Stimulated activated CD4-positive, alpha-beta T cell treated with anti-CD3 and anti-CD28 coated beads, Interleukin-1b, Interleukin-23, amount 100 ng/mL, for 48 hours (primary cell): ENCODE measurements at places on chromosomes 16 and 17.

GRCh38 chr16:46757339-46758050 is 9.4 kb upstream of the MYLK3 start:
- DNase-seq, result no peak

GRCh38 chr17:48997827-48998586 is 822 bp downstream of the IGF2BP1 start:
- no peak for DNase-seq

GRCh38 chr16:3774156-3774767 is 56.9 kb upstream of the TRAP1 start:
- no peak for DNase-seq

DNA sequence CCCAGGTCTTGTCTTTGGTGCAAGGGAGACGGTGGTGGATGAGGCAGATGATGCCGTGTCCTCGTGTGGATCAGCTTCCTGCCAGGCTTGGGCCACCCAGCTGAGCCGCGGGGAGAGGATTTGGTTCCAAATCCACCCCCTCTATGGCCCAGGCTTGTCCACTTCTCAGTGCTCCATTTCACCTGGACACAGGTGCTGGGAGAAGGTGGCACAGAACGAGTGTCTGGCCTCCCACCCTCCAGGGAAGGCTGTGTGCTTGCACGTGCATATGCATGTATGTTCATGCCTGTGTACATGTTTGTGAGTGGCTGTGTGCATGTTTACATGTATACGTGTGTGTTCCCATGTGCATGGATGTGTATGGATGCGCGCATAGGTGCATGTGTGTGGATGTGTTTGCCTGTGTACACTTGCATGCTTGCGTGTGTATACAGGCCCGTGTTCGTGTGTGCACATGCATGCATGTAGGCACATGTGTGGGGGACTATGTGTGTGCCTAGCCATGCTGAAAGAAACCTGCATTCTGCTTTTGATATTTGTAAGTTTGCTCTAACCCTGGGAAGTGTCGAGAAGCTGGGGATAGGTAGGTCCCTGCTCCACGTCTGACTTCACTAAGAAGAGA is 196.3 kb downstream of the IRF8 start:
- no peak for DNase-seq

DNA sequence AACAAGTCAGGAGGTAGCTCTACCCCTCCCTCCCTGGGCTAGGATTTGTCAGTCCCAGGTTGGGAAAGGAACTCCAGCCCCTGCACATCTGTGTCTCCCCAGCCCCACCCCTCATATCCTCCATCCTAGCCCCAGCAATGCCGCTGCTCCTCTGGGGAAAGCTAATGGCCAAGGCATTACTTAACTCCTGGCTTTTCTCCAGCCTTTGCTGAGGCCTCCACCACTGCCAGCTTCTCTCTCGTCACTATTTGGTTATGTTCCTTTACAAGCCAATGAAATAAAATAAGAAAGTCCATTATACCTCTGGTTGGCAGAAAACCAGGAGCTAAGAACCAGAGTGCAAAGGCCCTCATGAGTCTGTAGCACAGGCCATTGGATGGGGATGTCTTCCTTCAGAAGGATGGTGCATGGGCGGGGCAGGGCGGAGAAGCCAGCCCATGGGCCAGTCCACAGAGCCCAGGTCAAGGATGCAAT is 171.0 kb downstream of the CCDC182 start:
- DNase-seq, result no peak

GRCh38 chr16:48583075-48584065 is 26.6 kb downstream of the N4BP1 start:
- no peak for DNase-seq

DNA sequence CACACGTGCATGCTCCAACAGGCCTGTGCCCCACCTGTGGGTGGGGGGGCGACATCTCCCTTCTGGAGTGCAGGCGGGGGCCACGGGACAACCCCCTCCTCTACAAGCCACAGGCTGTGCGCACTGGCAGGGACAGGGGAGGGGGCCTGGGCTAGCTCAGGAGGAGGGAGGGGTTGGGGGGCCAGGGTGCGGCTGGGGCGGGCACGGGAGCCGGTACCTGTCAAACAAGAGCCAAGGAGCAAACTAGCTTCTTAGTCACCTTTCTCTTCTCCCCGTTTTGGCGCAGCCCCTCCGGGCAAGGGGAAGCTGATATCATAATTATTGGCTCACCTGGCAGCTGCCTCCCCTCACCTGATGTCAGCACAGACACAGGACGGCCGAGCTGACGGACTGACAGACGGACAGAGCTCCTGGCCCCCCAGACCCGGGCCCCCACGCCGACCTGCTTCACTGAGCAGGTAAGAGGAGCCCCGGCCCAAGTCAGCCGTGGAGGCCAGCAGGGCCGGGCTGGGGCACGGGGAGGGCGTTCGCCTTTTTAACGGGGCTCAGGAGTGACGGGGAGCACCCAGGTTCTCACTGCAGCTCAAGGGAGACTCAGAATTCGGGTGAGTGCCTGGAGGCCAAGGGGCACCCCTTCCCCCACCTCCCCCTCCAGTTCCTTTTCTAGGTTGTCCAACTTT is at the start of gene FOXN1:
Gene FOXN1 (plus strand): TSS at position 363 of the 680 bp plus-strand sequence. CDS start 17,622 bp downstream, outside the sequence.
- DNase-seq, result no peak

DNA sequence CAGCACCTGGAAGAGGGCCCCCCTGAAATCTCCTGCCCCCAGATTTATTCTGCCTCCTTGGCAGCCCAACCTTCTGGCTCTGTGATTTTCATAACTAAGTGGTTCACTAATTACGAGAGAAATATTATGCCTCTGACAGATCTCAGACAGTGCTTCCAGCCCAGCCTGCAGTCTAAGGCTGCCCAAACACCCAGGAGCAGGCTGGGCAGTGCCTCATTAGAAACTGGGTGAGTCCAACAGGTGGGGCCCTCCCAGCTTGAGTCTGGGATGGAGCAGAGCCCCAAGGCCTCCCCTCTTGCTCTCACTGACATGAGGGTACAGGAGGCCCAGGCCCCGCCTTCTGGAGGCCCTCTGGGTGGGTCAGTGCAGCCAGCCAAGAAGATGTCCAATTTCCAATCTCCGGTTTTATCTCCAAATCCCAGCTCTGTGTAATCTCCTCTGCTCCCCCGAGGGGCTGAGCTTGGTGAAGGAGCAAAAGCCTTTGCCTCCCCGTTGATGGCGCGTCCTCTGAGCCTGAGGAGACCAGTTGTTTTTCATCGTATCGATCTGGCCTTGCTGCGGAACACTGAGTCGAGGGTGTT is 20.1 kb upstream of the ABCC3 start:
- no peak for DNase-seq

GRCh38 chr17:29342158-29342765 is 47.9 kb upstream of the TAOK1 start:
- no peak for DNase-seq

DNA sequence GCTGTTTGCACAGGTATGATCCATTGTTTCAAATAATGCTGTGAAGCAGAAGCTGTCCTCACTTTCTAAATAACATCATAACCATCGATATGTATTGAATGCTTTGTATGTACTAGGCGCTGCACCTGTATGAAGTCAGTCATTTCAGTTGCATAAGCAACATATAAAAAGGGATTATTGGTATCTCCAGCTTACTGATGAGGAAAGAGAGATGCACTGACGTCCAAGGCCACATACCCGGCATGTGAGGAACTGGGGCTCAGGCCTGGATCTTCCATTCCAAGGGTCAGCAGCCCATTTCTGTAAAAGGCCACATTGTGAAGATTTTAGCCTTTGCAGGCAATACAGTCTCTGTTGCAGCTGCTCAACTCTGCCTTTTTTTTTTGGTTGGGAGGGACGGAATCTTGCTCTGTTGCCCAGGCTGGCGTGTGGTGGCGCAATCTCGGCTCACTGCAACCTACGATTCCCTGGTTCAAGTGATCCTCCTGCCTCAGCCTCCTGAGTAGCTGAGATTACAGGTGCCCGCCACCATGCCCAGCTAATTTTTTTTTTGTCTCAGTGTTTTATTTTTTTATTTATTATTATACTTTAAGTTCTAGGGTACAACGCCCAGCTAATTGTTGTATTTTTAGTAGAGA is 244.7 kb downstream of the MRTFB start:
- no peak for DNase-seq

DNA sequence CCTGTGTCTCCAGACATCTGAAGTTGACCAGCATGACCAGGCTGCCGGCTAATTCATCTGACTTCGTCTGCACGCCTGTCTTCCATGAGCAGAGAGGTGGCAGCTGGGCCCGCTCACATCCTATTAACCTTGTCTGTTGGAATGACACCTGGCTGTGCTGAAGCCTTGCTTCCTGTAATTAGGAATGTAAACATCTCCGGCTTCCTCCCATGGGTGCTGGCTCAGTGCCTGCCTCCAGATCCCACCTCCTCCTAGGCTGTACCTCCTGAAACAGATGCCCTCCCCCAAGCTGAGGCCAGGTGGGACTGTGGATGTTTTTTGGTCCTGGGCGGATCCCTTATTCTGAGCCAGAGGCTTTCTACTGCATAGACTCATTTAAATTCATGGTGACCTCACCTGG is 296.3 kb downstream of the HS3ST4 start:
- DNase-seq, result no peak

GRCh38 chr17:37535906-37536305 is 46.2 kb downstream of the DUSP14 start:
- DNase-seq, result no peak

GRCh38 chr17:292016-292415 is 60.6 kb downstream of the RPH3AL start:
- DNase-seq, result no peak

- DNase-seq, result no peak
Measured at GRCh38 chr16:29729116-29729521, 16.7 kb downstream of the C16orf54 start.

- DNase-seq, result no peak
Measured at GRCh38 chr16:81544700-81545271, 100.2 kb downstream of the CMIP start.

GRCh38 chr17:27577121-27577761 is 53.7 kb upstream of the LGALS9 start:
- DNase-seq, result no peak

DNA sequence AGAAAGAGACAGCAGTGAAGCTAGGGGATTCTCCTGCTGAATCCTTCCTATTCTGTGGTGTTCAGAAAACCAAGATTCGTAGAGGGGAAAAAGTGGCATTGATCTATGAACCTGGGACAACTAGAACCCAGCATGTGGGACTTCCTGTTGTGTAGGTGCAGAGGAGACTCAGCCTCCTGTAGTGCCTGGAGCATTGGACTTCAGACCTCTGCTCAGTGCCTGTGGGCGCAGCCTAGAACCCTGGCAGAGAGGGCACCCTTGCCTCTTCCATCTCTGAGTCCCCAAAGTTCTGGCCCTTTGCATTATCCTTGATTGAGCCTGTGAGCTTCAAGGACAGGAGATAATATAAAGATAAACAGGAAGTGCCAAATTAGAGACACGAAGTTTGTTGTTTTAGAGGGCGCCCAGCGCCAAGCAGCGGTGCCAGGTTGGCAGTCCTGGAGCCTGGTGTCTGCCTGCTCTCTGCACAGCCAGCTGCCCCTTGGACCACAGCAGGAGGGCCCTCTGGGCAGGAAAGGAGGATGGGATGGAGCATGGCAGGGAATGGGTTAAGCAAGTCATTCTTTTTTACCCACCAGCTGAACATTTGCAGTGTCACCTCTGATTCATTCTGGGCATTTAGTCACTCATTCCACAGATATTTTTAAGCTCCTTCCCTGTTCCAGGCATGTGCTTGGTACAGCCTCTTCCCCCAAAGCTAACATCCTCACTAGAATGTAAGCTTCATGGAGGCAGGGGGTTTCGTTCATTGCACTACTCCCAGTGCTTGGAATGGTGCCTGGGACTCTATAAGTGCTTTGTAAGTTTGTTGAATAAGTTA is 11.9 kb upstream of the SP6 start:
- no peak for DNase-seq

DNA sequence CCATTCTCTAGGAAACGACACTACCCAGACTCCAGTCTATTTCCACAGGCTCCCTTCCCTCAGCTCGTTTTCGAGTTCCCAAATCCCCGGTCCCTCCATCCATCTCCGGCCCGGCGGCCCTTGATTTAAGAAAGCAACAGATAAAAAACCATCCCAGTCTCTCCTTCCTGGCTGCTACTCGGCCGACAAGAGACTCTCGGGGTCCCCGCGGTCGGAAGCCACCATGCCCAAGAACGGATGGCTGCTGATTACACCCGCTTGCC is 182 bp downstream of the RPL26 start:
- no peak for DNase-seq

DNA sequence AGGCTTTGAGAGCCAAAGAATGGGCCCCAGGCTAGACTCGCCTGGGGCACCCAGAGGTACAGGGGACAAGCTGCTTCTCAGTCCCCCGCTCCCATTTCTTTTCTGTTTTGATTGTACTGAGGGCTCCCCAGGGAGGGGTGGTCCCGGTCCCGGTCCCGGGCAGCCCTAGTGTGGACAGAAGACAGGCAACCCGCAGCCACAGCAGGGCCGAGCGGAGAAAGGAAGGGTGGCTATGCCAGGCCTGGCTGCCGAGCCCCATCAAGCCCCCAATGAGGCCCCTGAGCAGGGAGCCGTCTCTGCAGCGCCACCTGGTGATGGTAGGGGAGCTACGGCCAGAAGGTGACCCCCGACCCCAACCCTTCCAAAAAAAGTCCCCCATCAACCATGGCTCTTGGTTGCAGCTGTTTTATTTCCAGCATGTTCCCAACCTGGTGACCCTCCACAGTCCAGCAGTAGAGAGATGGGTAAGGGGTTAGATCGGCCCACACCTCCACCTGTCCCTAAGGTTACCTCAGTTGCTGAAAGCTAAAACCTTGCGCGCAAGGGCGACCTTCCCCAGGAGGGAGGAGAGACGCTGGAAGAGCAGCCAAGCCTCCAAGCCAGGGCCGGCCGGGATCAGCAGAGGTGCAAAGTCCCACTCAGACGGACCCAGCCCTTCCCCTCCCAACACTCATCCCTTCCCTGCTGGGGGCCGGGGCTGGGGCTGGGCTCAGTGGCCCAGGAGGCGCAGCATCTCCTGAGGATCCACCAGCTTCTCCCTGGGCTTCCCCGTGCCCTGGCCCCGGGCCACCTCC is 2.6 kb upstream of the GRIN2C start:
- DNase-seq, result peak; percentile 70

DNA sequence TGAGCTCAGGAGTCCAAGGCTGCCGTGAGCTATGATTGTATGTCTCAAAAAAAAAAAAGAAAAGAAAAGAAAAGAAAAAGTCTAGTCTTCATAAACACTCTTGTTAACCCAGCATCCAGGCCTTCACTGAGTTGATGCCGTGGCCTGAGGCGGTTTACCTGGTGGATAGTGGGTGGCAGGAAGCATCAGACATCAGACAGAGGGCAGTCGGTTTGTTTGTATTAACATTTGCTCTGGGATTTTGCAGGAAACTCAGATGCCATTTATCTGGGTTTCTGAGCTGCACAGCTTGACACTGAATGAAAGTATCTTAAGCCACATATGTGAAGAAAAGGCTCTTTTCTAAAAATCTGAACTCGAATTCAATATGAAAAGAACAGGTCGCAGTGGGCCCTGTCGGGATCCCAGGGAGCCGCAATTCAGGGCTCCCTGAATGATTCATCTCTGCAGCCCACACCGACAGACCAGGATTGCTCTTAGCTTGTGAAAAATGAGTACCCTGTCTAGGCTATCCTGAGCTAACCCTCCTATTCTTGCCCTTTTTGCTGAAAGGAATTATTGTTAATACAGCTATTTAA is 1.1 kb upstream of the DBNDD1 start:
- no peak for DNase-seq

DNA sequence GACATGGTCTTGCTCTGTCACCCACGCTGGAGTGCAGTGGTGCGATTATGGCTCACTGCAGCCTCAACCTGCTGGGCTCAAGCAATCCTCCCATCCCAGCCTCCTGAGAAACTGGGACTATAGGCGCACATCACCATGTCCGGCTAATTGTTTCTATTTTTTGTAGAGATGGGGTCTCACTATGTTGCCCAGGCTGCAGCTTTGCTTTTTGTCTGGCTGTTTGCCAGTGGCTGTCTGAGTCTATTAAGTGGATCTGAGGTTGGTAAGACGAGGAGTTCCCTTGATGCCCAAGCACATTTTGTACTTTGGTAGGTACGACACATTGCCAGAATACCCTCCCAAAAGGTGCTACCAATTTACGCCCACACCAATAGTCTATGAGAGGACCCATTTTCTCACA is 5.1 kb downstream of the TBX21 start:
- no peak for DNase-seq
